ENCODE measurements at places on chromosomes 16 and 17. TPM values are rescaled to one million over a fixed set of nuclear protein-coding genes. Genes with fewer than 3 reads are reported as not detected.

The TXNL4B gene
- 18.8 TPM for total RNA-seq

The KCNG4 gene
- not detected for total RNA-seq

The P2RX1 gene
- total RNA-seq: 7.3 TPM

- DNase-seq: no peak
These were observed 37.6 kb downstream of the SNX11 start for GRCh38 chr17:48144976-48145798.

DNA sequence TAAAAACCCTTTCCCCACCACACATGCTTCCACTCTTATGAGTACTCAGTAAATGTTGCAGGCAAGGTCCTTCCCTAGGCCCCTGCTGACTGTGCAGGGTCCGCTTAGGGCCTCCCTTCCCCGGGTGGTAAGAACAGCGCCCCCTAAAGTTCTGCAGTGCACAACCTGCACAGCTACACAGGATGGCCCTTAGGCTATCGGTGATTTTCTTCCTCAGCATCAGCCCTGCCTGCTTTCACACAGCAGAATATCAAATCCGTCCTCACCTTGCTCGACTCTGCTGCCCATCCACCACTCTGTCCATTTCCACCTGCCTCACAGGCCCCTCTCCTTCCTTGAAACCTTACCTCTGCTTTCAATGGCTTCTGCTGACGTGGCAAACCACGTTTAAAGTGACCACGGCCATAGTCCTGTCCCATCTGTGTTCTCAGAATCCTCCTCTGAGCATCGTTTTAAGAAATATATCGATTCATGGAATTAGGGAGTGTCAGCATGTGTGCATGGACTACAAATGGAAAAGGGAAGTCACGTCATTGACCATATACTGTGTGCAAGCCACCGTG, 51.4 kb upstream of the TMEM132E start:
- DNase-seq: no peak

The KRTAP3-2 gene
- total RNA-seq: not detected

DNA sequence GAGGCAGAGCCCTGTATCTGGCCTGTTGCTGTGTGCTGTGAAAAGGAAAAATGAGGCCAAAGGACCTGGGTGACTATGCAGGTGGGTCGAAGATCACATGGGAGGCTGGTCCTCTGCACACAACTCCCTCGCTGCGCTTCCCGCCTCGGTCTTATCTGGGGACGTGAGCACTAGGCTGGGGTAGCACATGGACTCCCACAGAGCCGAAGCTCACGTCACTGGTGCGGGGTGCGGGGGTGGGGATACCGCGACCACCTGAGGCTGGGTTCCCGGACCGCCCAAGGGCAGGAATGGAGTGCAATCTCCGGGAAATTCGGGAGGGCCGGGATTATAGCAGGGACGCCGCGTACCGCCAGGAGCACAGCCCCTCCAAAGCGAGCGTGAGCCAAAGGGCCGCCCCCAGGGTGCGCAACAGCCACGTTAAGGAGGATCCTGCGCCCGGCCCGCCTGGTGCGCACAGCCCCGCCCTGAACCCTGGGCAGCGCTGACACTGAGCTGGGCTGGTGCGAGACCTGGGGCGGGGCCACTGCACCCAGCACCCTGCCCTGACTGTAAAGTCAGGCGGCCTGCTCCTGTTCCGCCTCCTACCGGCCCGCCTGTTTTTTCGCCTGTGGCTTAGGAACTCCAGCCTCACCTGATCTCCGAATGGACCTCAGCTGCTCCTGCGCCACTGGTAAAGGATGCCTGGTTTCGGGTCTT, 4.8 kb downstream of the MT1A start:
- peak; percentile 75 for DNase-seq

The OTOP3 gene
- not detected for total RNA-seq

DNA sequence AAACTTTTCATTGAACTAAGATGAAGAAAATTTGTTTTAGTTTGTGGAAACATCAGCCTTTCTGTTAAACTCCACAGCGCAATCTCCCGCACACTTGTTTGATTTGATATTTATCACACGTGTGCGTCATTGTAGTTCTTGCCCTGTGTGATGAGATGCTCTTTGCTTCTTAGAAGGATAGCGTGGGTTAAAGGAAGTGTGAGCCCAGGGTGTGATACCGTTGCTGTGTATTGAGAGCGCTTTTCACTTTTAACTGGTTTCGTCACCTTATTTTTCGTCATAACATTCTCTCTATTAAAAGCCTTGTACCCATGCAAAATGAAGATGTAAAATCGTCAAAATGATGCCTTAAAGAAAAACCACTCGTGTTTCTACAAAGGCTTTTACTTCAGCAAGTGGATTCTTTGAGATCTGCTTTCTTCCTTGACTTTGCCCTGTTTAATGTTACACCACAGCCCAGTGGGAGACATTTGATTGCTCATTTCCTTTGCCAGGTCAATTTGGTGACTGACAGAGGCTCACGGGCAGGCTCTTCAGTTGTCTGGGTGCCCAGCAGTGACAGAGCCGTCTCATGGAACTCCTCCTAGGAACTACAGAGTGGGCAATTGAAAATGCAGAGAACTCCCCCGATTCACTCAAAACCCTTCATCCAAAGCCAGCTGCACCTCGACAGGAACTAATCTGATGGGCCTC, 61.1 kb downstream of the RPA1 start:
- DNase-seq: peak; percentile 26

The TMEM100 gene
- total RNA-seq: 13.5 TPM

DNA sequence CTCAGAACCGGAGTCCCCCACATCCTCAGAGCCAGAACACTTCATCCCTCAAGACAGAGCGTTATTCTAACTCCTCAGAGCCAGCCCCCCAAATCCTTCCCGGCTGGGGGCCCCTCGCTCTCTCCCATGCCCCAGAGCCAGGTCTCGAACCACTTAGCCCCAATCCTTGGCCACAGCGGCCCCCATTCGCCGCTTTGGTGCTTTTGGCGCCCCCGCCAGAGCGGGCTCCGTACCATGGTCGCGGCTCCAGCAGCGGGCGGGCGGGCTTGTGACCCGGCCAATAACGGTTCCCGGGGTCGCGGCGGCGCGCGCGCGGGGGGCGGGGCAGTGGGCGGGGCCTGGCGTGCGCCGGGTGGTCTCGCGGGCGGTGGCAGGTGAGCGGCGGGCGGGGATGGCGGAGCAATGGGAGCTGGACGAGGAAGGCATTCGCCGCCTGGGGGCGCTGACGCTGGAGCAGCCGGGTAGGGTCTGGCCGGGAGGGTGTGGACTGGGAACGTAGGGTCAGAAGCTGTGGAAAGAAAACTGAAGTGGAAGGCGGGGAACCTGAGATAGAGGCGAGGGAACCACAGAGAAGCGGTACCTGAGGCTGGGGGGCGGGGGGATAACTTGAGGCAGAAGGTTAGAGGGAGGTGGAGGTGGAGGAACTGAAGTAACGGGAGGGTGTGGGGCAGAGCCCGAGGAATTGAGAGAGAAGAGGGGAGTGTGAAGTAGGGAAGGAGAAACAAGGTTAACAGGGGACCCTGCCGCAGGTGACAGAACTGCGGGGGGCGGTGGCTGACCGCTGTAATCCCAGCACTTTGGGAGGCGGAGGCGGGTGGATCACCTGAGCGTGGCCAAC, at the start of the genes KCTD19 and LRRC36:
KCTD19 (minus strand) TSS at position 270 of the 838 bp plus-strand sequence; CDS start at position 236, 34 bp downstream.
LRRC36 (plus strand) TSS at position 344 of the 838 bp plus-strand sequence; CDS start at position 392, 48 bp downstream.
- DNase-seq: peak; percentile 77

DNA sequence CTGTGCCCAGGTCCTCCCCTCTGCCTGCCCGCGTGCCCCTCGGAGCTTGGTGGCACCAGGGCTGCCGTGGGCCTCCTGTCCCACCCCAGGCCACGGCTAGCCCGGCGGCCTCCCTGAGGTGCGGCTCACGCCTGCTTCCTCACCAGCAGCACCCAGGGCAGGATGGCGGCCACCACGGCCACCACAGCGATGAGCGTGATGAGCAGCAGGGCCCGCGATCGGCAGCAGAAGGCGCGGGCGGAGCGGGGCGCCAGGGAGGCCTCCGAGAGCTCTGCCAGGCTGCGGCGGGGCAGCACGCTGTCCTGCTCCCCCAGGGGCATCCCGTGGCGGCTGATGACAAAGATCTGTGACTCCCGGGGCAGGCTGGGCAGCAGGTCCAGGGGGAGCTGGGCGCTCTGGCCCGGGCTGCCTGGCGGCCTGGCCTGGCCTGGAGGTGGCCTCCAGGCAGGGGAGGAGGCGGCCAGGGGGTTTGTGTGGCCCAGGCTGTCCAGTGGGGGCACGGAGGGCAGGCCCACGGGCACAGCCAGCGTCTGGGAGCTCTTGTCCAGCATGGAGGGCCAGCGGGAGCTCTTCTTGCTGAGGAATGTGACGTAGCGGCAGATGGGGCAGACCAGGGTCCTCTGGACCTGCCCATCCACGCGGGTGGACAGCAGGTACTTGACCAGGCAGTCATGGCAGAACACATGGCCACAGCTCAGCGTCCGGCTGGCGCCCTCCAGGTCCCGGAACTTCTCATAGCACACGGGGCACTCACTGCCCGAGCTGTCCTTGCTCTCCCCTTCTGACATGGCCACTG, 4.8 kb downstream of the RNF222 start:
- DNase-seq: peak; percentile 53

DNA sequence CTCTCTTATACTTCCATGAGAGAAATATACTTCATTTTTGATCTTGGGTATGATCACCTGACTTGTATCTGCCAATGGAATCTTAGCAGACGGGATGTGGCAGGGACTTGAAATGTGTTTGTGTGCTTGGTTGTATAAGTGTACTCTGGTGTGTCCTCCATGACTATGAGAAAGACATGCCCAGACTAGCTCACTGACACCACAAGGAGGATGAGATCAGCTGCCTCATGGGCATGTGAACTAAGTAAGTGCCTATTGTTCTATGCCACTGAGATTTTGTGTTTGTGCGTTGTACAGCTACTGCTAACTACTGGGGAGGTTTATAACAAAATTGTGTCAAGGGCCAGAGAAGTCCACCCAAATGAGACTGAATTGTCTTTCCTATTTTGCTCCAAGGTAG, 402.2 kb upstream of the SALL1 start:
- no peak for DNase-seq

GRCh38 chr16:74743668-74744299, 30.8 kb downstream of the FA2H start:
- peak; percentile 71 for DNase-seq

The KIAA0513 gene
- 12.6 TPM for total RNA-seq

GRCh38 chr17:60333628-60334031, 58.3 kb downstream of the USP32 start:
- DNase-seq: no peak

DNA sequence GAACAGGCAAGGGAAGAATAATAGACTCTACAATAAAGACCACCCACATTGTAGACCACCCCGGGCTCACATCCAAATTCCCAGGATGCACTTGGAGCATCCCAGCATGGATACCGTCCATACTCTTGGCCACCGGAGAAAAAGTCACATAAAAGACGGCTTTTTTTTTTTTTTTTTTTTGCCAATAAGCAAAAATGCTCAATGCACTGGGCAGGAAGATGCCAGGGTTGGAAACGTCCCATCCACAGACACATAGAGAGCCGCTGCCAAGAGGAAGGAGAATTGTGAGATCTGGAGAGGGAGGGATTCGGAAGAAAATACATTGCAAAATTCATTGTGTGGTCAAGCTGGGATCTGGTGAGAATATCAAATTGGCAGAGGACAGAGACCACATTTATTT, 286.7 kb downstream of the XYLT1 start:
- no peak for DNase-seq

DNA sequence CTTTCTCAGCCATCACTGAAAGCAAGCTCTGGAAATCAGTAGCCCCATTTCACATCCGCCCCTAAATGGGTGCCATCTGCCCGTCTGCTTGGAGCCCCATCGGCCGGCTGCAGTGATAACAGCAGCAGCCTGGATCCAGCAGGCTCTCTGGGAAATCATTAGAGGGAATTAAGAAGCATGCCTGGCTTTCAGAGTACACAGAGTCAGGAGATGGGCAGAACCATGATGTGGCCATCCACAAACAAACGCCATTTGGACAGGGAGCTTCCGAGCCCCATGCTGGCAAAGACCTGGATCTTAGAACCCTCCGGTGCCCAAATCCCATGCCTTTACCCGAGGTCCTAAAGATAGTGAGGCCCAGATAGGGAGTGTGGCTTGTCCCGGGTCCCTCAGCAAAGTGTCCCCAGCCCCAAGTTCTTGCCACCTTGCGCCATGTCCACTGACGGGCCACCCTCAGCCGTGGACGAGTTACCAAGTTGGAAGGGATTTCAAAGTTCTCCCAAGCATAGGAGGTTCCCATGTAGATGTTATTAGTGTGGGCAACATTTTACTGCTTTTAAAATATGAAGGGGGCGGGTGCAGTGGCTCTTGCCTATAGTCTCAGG, 1.0 kb upstream of the LITAF start:
- DNase-seq: no peak

- peak; percentile 84 for DNase-seq
These were observed 179.9 kb downstream of the SEC14L1 start for GRCh38 chr17:77320485-77321256.

GRCh38 chr17:27748360-27748825, 51.9 kb downstream of the NOS2 start:
- no peak for DNase-seq

DNA sequence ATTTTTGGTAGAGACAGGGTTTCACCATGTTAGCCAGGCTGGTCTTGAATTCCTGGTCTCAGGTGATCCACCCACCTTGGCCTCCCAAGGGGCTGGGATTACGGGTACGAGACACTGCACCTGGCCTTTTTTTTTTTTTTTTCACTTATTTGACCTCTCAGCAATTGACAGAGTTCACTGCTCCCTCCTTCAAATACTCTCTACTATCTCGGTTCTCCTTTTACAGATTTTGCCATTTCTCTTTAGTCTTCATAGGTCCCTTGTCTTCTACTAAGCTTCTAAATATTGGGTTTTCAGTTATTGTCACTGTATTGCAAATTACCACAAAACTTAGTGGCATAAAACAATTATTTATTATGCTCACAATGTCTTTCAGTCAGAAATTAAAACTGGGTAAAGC, 159.3 kb downstream of the TRIM37 start:
- no peak for DNase-seq

The EFCAB3 gene
- not detected for total RNA-seq

DNA sequence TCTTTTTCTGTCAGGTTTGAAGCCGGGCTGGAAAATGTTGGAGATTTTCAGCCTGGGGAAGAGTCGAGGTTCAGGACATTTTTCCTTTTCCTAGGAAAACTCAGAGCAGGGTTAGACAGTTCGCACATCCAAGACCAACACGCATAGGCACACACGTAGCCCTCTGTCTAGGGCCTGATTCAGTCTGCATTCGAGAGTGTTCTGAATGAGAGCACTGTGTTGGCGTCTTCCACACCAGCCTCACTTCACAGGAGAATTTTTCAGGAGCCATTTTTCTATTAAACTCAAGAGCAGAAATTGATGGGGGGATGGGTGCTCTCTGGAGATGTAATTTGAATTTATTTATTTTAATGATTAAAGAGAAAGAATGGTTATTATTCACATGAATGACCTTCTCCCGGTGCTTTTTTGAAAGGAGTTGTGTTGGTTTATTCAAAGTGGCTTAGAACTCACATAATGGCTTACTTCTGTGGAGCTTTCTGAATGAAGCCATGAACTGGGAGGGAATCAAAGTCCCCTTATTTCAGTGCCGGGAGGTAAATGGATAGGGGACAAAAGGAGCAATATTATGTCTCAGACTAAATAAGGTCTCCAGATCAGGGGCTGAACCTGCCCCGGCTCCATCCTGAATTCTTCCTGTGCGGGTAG, 194.3 kb downstream of the CCDC182 start:
- no peak for DNase-seq
